OCI-M1 (cell line): ENCODE measurements at places on chromosomes 3 and 15.

- DNase-seq = no peak
These were observed 278.6 kb upstream of the TLE3 start for GRCh38 chr15:70376031-70376928.

- DNase-seq = no peak
These were observed 85.7 kb downstream of the MSL2 start for GRCh38 chr3:136110481-136110880.

- DNase-seq = no peak
These were observed 5.4 kb downstream of the TARS3 start for GRCh38 chr15:101718896-101719295.

GRCh38 chr3:37015642-37016041, 22.3 kb downstream of the MLH1 start:
- DNase-seq = no peak

DNA sequence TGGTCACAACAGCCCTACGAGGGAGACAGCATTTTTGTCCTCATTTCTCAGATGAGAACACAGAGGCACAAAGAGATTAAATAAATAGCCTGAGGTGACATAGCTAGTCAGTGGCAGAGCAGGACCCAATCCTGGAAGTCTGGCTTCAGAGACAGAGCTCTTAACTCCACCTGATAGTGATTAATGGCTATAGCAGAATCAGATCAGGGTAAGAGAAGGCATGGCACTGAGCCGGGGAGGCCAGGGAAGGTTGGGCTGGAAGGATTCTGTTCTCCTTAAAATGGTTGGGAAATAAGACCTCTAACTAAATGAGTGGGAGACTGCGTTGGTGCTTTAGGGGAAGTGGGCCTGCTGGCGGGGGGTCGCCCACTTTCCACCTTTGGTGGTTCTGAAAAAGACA, 104.5 kb downstream of the VGLL4 start:
- DNase-seq = no peak

- DNase-seq = peak; percentile 53
These were observed 38.3 kb downstream of the ANO10 start for GRCh38 chr3:43583481-43583880.
